Fibroblast of skin of back (primary cell): ENCODE measurements at places on chromosomes 7 and 10.

- no peak for DNase-seq
Measured at GRCh38 chr10:114720685-114721278, 62.7 kb upstream of the ABLIM1 start.

- peak; percentile 66 for DNase-seq
Measured at GRCh38 chr10:43820663-43821062, 172.0 kb upstream of the ZNF32 start.

- peak; percentile 38 for DNase-seq
Measured at GRCh38 chr7:56079450-56080185, 13.1 kb downstream of the PHKG1 start.

DNA sequence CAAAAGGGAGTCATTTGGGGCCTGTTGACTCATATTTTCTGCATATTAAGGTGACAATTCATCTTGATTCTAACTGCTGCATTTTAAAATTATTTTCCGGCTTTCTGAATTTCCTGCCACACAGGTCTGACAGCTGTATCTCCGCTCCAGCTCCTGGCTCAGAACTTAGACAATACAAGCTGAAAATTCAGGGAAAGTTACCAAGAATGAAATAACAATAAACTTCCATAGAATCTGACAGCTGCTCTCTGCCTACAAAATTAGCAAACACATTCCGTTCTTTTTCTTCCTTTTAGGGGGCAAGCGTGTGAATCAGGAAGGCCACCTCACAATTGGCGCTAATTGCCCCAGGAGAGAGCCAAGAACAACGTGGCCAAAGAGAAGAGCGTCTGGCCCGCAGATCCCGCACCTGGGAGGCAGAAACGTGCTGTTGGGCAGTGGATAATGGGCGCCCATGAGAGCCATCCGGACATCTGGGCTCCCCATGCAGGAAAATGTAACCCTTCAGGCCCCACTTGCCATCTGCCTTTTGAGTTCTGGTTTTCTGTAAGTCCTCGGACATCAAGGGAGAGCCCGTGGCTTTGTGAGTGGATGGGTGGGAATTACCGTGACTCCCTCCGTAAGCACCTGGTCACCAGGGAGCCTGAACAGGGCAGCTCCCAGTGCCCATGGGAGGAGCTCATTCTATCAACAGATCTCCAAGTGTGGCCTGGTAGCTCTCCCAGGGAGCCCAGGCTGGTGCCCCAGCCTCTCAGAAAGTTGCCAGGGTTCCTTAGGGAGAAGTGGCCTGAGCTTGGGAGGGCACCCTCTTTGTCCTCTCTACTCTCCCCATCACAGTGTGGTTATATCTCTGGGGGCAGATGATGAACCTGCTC lies 5.0 kb downstream of the CLRN3 start:
- no peak for DNase-seq

DNA sequence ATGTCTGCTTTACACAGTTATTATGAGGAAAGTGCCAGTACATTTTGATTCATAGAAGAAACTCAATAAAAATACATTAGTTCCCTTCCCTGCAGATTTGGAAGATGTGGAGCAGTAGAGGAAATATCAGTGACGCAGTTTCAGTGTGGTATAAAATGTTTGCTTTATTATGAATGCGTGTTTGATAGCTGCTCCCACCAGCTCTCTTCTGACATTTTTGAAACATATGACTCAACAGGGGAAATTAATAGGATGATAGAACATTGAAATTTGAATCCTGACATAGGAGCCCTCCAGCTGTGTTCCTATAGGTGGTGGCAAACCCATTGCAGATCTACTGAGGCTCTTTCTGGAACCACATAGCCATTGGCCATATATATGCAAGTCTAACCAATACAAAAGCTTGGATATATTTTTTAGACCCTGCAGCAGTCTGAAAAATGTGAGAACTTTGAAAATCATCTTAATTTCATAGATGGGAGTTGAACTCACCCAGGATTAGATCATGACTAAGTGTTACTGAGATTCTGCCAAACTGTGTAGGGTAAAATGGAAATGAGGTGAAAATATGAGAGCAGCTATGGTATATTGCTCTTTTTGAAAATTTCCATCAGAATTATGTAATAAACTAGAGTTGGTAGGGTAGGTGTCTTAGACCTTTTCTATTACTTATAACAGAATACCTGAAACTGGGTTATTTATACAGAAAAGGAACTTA lies 47.8 kb downstream of the BZW2 start:
- DNase-seq = no peak

- no peak for DNase-seq
Measured at GRCh38 chr10:76347832-76348231, 916.4 kb downstream of the LRMDA start.

- no peak for DNase-seq
Measured at GRCh38 chr10:76555067-76555670, 1082.4 kb downstream of the KCNMA1 start.

DNA sequence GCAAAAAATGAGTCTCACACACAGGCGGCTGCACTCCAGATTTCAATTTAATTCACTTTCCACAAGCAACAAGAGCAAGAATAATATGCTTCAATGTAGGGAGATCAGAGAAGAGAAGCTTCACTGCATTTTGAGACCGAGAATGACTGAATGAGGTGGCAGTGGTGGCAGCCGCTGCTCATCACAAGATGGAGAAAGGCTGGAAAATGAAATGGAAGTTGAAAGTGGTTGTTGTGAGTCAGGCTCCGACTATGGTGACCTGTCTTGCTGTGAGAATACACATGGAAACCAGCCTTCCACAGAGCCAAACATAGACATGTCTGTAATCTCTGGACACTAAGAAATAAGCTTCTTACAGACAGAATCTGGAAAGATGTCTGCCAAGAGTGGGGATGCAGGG lies 499.6 kb upstream of the LRRN3 start:
- DNase-seq = peak; percentile 42

- DNase-seq = no peak
Measured at GRCh38 chr10:133464582-133465031, 10.9 kb downstream of the SCART1 start.

DNA sequence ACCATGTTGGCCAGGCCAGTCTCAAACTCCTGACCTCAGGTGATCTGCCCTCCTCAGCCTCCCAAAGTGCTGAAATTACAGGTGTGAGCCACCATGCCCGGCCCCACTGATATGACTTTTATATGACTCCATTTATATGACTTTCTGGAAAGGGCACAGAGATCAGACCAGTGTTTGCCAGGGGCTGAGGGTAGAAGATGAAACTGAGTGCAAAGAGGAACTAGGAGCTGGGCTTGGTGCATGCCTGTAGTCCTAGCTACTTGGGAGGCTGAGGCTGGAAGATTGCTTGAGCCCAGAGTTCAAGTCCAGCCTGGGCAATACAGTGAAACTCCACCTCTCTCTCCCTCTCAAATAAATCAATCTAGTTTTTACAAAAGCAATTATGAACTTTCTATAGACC lies 7.5 kb downstream of the BRAF start:
- DNase-seq = no peak

DNA sequence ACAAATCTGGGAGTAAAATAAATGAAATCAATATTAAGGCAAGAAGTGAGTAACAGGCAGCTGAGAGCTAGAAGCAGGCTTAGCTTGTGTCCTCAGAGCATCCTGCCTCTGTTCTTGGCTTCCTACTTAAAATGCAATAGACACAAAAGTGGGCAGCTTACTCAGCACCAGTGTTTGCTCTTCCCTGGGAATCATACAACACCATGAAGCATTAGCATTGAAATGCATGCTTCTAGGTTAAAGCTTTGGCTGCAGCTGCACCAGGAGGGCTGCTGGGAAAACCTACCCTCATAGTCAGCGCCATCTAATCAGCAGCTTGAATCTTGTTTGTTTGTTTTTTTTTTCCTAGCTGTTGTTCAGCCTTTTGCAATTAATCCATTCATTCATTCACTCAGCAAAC lies 104.2 kb upstream of the VWC2 start:
- no peak for DNase-seq

- DNase-seq = no peak
Measured at GRCh38 chr10:35794703-35795102, 152.6 kb upstream of the FZD8 start.

- no peak for DNase-seq
Measured at GRCh38 chr7:131494182-131494581, 62.2 kb downstream of the PODXL start.

- DNase-seq = no peak
Measured at GRCh38 chr7:31054608-31055278, 2.6 kb downstream of the ADCYAP1R1 start.

GRCh38 chr7:6159097-6159483 lies 113.3 kb downstream of the CYTH3 start:
- no peak for DNase-seq

DNA sequence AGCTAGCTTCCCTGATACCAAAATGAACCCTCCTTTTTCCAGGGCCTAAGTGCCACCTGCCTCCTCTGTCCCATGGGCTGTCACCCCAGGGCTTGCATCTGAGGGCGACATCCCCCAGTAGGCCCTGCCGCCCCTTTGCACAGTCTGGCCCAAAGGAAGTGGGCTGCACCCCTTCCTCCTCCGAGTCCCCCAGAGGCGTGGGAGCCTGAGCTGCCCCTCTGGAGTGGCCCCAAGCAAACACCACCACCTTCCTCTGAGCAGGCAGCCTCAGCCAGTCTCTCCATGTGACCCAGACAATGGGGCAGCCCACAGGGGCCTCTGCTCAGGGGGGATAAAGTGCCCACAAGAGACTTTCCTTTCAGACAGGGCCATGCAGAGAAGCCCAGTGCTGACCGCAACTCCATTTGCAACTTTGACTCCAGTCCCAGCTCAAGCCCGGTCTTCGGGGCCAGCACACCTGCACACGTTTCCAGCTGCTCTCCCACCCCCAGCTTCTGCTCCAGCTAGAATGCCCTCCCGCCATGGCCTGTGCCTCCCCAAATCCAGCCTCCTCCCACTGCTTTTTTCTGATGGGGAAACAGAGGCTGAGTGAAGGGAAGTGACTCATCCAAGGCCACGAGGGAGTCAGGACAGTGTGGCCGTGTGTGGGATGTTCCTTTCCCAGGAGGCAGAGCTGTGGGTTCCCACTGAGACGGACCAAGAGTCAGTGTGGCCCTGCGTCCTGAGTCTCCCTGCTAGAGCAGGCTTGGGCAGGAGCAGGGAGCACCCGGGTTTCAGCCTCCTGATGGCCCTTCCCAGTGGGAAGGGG lies 111.9 kb downstream of the ZMIZ1 start:
- DNase-seq = no peak

GRCh38 chr7:156585025-156585648 lies 55.4 kb upstream of the RNF32 start:
- no peak for DNase-seq

DNA sequence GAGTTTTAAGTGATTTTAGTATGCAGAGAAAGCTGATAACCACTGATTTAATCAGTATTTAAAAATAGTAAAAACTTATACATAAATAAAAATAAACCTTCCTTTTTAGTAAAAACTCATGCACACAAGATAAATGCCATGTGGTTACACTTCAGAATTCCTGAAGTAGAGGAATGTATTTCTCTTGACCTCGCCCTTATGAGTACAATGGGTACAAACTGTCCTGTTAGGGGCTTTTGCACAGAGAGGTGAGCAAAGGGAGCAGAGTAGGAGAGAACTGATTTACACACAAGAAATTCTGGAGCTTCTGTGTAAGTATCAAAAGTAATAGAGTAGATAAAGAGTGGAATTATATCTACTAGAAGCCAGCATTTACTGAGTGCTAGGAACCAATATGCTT lies 279.6 kb downstream of the PPP1R3A start:
- DNase-seq = no peak

DNA sequence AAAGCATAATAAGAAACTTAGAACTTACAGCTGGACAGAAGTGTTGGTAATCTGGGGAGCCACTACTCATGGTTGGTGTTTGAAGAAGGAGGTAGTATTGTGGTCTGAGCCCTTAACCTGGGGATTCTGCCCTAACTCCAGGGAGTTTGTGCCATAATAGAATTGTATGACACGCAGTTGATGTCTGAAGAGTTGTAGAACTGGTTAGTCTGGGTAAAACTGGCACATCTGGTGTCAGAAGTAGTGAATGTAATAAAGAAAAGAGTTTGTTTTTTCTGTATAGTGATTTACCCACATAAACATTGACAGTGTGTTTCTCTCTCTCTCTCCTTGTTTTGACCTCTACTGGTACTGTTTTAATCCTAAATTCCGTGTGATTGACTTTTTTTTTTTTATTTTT lies 448.1 kb upstream of the SEMA3D start:
- no peak for DNase-seq

DNA sequence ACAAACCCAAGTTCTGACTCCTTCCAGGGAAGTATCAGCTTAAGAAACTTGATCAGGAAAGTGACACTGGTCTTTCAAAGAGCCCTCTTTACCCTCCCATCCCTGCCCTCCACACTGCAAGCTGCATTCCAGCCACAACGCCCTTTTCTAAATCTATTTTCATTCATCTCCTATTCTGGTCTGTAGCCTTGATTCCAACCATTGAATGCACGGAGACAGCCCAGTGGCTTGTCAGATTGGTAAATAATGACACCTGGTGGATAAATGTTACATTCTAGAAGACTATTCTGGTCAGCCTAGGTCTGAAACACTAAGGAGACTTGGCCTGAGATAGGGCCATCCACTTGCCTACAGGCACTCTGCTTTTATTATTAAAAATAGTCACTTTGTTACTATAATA lies 20.9 kb downstream of the MORN4 start:
- peak; percentile 54 for DNase-seq

- no peak for DNase-seq
Measured at GRCh38 chr7:128274246-128274883, 33.3 kb downstream of the LEP start.

GRCh38 chr10:73039635-73040034 lies 57.0 kb downstream of the P4HA1 start:
- peak; percentile 87 for DNase-seq

- DNase-seq = no peak
Measured at GRCh38 chr10:99809931-99810615, 27.6 kb downstream of the ABCC2 start.

GRCh38 chr10:4691301-4691700 lies 134.7 kb upstream of the AKR1E2 start:
- no peak for DNase-seq

DNA sequence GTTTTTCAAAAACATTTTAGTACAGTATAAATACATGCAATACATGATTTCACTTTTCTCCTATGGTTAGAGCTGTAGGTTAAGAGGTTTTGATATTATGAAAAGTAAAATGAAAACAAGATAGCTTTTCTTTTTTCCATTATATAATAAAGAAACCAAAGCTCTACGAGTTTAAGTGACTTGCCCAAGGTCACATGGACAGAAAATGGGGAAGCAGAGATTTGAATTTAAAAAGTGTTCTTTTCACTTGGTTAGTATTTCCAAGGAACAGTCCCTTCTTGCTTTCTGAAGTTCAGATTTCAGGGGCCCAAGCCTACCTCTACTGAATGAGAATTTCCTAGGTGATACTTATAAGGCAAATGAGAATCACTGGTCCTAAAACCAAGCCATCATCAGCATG lies 13.2 kb upstream of the MAP3K8 start:
- no peak for DNase-seq
